ENCODE measurements at places on chromosomes 7 and 10.

GRCh38 chr7:126657137-126657536 lies 595.6 kb downstream of the GRM8 start:
- no peak for DNase-seq

DNA sequence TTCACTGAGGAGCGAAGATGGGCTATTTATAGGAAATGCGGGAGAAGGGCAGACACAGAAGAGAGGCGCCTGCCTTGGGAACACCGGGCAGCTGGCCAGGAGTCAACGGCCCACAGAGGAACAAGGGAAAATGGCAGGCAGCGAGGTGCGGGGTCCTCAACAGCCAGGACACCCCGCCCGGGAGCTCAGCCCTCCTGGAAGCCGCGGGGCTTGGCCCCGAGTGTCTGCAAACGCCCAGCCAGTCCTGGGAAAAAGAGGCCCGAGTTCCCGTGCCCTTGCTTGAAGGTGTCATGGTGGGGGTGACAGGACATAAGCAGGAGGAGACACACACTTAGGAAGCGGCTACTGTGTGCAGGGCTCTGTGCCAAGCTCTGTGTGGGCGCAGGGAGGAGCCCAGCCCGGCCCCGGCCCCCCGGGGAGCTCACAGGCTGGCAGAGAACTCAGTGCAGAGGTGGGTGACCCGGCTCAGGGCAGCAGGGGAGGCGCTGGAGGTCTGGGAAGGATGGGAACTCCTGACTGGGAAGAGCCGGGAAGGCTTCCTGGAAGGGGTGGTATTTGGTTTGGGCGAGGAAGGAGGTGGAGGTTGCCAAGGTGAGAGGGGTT lies 79.9 kb downstream of the ELFN1 start:
- no peak for DNase-seq

- no peak for DNase-seq
These were observed 5.5 kb downstream of the JAZF1 start for GRCh38 chr7:28174901-28175661.

DNA sequence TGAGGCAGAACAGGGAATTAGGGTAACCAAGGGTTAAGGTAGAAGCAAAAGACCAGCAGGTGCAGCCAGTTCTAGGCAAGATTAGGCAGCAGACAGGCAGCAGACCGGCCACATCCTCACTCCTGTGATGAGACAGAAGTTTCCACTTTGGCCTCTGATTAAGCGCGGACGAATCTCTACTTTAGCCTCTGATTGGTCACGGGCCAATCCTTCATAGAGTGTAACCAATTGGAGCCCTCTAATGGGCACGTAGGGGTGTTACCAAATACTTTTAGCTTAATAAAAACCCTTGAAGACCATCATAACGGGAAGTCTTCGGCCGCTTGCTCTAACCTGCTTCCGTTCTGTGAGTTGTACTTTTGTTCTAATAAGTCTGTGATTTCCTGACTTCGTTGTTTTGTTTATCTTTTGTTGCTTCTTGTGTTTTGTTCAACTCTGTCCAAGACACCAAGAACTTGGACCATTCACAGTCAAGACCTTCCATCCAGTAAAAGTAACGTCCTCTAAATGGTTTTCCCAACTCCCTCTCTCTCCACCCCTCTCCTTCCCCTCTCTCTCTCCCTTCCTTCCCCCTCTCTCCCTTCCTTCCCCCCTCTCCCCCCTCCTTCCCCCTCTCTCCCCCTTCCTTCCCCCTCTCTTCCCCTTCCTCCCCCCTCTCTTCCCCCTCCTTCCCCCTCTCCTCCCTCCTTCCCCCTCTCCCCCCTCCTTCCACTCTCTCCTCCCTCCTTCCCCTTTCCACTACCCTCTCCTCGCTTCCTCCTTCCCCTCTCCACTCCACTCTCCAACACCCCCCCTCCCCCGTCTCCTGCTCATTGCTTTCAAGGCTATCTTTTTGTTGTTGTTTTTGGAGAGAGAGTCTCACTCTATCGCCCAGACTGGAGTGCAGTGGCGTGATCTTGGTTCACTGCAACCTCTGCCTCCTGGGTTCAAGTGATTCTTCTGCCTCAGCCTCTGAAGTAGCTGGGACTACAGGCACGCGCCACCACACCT lies 13.2 kb upstream of the MALSU1 start:
- no peak for DNase-seq

GRCh38 chr10:23436983-23437382 lies 1.9 kb upstream of the OTUD1 start:
- DNase-seq: no peak

- DNase-seq: peak; percentile 32
These were observed 565.8 kb downstream of the NRG3 start for GRCh38 chr10:82440775-82441174.

DNA sequence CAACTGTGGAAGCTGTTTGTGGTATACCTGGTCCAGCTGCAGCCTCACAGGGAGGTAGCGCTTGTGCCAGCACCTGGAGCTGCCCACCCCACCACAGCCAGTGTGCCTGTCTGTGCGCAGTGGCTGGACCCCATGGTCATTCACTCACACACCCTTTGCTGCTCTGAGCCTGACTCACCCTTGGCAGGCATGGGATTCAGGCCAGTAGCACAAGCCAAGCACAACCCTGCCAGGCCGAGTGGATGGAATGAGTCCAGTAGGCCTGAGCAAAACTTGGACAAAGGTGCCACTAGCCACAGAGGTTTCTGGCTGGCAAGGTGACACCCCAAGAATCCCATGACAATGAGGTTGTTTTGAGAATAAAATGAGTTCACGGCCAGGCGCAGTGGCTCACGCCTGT lies 19.0 kb downstream of the RBM48 start:
- DNase-seq: no peak

DNA sequence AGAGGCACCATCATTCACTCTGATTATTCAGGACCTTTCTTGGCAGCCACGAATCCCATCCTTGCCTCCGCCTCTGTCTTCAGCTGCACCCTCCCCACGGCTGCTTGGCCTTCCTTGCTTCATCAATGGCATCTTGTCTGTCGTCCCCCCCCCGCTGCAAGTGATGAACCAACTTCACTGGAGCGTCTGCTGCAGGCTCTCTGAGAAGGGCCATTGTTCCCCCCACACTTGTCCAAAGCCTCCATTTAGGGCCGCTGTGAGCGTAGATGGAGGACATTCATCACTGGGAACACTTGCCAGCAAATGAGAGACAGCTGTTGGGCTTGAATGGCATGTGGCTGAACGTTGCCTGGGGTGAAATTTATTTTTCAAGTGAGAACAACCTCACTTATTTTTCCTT lies 20.1 kb downstream of the AFAP1L2 start:
- DNase-seq: no peak

DNA sequence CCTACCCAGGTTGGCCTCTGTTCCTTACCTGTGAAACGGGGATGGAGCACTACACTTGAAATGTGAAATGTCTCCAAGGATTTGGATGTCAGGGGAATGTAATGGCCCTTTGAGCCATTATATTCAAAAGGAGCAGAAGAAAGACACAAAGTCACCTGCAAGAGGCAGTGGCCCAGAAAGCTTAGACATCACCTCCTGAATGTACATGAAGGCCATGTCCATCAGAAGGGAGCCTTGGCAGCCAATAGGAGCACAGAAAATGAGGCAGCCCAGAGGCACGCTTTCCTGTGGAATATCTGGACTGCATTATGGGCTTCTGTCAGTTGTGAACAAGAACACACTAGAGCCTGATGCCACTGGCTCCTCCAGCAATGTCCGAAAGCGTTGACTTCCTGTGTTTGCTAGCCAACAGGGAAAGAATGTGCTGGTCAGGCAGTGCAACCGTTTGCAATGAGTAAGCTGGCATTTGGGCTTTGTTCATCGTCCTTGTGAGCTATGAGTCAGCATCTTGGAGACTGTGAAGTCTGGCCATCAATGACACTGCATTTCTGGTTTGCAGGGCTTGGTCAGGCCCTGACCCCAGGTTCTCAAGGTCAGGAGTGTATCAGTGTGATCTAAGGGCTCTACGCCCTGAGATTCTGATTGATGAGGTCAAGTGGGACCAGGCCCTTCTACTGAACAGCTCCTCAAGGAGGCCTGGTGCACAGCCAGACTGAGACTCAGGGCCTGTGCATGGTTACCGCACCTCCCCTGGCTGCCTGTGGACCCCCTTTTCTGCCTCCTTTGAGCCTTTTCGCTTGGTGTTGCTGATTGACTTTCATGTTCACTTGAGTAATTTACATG lies 222.4 kb downstream of the RPS24 start:
- no peak for DNase-seq

GRCh38 chr10:133179651-133180050 lies 19.6 kb downstream of the KNDC1 start:
- DNase-seq: no peak

DNA sequence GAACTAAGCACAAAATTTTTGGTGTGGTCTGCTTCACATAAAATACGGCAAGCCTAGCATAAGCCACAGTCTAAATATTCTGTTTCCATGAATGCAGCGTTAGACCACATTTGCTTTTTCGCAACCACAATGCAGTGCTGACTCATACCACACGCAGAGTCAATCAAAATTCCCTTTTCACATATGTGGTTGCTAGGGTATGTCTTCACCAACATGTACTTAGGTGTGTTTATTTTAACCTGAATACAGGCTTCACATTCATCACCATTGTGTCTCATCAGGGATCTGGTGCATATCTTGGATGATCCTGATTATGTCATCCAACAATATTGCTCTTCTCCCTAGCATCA lies 90.8 kb downstream of the CHN2 start:
- no peak for DNase-seq

DNA sequence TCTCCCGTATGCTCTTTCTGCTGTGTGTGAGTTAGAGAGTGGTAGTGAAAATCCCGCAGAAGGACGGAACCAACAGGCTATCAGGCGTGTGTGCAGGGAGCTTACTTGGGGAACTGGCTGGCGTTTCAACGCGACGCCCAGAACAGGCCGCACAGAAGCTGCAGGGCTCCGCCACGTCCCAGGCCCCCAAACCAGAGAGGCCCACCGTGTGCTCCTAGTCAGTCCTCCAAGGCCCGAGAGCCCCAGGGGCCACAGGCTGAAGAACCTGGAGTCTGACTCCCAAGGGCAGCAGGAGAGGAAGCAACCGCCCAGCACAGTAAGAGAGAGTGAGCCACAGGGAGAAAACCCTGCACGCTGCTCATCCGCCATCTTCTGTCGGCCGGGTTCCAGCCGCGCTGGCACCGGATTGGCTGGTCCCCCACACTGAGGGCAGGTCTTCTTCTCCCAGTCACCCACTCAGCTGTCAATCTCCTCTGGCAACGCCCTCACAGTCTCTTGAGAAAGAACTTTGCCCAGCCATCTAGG lies 730.6 kb upstream of the VSTM2A start:
- DNase-seq: no peak

GRCh38 chr10:31121757-31122577 lies 90.3 kb upstream of the ZNF438 start:
- DNase-seq: no peak

GRCh38 chr7:1825897-1826741 lies 156.0 kb downstream of the ELFN1 start:
- no peak for DNase-seq

DNA sequence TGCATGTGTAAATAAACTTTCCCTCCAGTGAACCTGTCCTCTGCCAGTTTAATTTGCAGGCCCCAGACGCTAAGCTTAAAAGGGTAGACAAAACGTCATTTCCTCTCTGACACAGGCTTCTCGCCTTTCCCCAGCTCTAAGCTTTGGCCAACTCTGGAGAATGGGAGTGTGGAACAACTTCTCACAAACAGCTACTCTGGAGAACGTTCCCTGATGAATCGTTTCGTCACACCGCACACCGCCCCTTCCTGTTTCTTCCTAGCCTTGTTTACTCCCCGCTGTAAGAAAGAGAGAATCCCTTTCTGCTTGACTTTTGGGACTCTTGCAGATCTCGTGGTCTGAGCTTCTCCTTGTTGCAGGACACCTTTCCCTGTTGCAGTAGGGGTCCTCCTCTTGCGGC lies 564.2 kb downstream of the TCERG1L start:
- no peak for DNase-seq

DNA sequence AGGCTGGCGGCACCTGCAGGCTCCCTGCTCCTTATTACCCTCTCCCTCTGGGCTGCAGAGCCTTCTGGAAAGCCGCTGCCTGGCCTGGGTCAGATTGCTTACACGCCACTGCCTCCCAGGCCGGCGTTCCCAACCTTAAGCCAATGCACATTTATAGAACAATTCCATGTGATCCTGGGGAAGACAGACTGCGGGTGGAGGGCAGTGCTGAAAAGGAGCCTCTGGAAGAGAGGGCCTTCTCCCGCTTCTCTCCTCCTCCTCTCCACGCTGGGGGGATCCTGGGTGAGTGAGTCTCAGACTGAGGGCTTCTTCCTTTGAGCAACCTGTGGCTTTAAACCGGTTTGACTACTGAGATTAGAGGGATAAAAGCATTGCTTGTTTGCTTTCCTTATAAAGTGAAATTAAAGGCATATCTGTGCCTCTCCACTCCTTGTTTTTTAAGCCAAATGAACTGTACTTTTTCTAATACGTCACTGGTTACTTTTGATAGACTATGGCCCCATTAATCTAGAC lies 5.5 kb downstream of the TACC2 start:
- DNase-seq: no peak

DNA sequence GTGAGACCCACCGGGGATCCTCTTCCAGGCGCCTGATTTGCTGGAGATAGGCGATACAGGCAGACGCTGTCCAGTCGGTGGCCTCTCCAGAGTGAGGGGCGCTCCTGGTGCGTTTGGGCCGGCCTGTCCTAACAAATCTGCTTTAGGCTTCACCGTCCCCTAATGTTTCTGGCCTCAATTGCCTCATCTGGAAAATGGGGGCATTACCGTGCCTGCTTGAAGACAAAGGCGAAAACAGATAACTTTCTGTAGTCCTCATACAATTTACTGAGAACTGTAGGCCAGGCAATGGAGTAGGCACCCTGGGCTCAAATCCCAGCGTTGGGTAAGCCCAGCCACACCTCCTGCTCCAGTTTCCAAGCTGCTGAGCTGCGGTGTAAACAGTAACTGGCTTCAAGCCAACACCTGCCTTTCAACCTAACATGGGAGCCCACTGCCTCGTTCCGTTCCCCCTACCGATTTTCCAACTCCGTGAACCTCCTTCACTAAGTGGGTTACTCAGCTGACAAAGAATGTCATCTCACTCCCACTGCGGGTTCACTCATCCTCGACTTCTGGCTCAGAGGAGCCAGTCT lies 589 bp upstream of the ZFAND4 start:
- DNase-seq: no peak

- no peak for DNase-seq
These were observed 166.7 kb upstream of the INHBA start for GRCh38 chr7:41869596-41869995.

DNA sequence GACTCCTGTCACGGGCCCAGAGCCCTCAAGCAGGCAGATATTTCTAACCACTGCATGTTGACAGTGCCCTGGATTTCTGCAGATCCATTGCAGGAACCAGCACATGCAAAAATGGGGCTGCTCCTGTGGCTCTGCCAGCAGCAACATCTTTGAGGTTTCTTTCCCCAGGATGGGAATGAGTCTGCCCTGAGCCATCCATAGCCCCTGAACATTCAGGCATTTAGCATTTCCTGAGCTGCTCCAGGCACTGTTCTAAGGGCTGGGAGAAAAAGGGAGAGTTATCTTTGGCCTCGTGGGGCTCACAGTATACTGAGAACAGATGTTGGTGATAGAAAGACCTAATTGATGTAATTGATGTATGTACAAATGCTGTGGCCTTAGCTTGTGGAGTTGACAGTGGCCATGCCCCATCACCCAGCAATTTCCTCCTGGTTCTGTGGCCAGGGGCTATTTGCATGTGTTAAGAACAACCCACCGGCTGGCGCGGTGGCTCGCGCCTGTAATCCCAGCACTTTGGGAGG lies 66.0 kb upstream of the LRRC4 start:
- DNase-seq: no peak

- DNase-seq: no peak
These were observed 108.1 kb downstream of the GLRX3 start for GRCh38 chr10:130244031-130244927.

- DNase-seq: no peak
These were observed 62.1 kb upstream of the PRSS58 start for GRCh38 chr7:142319970-142320369.

Measured in NCI-H446 treated with DMSO at 0.1 percent for 48 hours (cell line).